ENCODE measurements at places on chromosomes 5 and 9.
A peak's percentile ranks its signal among the peaks of the same experiment; 100 is the strongest.

- DNase-seq: no peak
These were observed 16.3 kb downstream of the FABP6 start for GRCh38 chr5:160245506-160246086.

- DNase-seq: no peak
These were observed 5.9 kb upstream of the NACC2 start for GRCh38 chr9:136100700-136101614.

GRCh38 chr5:32195265-32195664 is 21.1 kb upstream of the GOLPH3 start:
- no peak for DNase-seq

DNA sequence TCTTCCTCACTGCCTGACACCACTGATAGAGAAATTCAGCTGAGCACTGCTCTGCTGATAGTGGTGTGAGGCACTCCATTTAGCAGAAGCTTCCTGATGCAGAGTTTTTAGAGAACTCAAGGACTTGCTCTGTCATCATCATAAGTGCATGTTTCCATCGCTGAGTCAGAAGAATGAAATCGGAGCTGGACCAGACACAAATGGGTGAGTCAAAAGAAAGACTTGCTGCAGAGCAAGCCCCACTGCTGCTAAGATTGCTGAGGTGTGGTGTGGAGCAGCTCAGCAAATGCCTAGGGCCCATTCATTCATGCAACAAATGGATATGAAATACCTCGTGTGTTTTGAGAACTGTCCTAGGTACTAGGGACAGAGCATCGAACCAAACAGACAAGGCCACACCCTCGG is 410.2 kb upstream of the SLC30A5 start:
- DNase-seq: peak; percentile 98

GRCh38 chr9:33202552-33203201 is 35.5 kb upstream of the B4GALT1 start:
- DNase-seq: peak; percentile 82

GRCh38 chr5:174454464-174454863 is 269.9 kb upstream of the MSX2 start:
- DNase-seq: no peak

Measured in fibroblast of skin of abdomen (primary cell).